Stimulated activated CD4-positive, alpha-beta T cell treated with anti-CD3 and anti-CD28 coated beads, Interleukin-2, amount 100 ng/mL, for 48 hours (primary cell): ENCODE measurements at places on chromosomes 1 and 21.

DNA sequence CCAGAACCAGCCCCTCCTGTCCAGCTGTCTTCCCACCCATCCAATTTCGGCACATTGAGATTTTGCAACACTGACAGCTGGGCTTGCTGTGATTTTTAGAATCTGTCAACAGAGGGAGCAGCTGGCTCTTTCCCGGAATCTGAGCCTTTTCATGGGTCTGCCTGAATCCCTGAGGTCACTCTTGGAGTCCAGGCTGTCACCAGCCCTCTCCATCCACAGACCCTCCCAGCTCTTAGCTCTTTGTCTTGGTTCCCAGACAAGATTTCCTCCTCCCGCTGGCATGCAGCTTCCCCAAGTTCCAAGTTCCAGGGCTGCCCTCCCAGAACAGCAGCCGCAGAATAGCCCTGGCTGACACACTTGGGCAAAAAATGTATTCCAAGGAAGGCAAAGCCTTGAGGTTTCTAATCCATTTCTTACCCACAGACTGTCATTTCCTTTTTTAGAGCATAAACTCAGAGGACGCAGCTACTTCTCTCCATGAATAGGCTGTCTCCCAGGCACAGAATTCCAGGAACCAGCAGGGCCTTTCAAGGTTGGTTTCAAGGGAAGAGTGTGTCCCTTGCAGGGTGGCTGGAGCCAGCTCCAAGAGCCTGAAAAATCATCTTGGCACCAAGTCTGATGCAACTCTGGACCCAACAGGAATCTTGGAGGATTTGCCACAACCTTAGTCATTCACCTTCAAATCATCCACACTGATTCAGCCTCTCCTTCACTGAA is 7.1 kb upstream of the TMEM61 start:
- no peak for DNase-seq

DNA sequence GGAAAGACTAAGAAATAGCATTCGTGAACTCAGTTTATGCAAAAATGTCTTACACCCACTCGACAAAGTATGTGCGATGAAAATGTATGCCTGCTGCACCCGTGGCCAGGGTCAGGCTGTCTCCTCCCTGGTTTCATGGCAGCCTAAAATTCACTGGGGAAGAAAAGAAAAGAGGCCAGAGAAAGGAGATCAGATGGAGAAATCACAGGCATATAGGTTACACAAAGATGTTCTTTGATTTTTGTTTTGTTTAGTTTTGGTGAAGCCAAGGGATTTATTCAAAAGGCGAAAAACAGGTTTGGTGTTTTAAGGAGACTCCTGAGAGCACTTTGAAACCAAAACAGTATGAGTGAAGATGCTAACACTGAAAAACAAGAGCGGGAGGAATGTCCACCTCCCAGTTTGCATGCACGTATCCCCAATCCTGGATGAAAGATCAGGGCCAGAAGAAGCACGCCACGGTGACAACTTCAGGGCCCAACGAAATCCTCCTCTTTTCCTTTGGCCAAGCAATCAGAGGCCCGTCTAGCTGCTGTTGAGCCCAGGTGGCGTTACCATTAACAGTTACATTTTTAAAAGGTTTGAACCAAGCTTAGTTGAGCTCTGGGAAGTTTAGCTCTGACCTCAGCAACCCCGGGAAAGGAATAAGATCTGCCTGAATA is 992 bp upstream of the SSX2IP start:
- DNase-seq, result no peak

DNA sequence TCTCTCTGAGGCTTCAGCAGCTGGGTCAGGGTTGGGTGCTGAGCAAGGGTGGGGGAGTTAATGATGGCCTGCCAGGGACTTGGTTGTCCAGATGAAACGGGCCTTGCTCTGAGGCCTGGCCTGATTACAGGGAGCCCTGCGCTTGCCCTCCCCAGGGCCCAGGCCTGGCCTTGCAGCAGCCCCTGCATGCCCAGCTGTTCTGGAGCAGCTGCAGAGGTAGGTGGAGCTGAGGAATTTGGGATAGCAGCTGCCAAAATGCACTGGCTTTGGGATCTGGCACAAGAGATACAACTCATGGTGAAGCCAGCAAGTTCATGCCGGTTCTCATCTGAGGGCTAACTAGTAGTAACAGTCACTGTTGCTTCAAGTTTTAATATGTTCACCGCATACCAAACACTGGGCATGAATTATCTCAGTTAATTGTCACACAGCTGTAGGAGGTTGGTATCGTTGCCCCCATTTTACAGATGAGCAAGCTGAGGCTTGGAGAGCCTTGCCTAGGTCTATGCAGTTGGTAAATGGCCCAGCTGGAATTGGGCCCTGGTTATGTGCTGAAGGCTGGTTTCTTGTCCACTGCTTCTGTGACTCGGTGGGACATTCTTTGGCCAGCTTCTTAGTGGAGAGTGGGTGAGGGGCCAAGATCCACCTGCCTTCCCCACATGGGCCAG is 7.3 kb upstream of the SERINC2 start:
- no peak for DNase-seq

GRCh38 chr1:162193221-162193620 is 123.7 kb downstream of the NOS1AP start:
- DNase-seq, result no peak

GRCh38 chr1:18350747-18351146 is 130.0 kb upstream of the KLHDC7A start:
- DNase-seq, result no peak

GRCh38 chr1:101276818-101277217 is 40.0 kb downstream of the S1PR1 start:
- no peak for DNase-seq

- DNase-seq, result no peak
Observed at GRCh38 chr1:1351511-1352427, 2.6 kb upstream of the DVL1 start.

- DNase-seq, result no peak
Observed at GRCh38 chr1:42779725-42780124, 5.1 kb upstream of the TMEM269 start.

DNA sequence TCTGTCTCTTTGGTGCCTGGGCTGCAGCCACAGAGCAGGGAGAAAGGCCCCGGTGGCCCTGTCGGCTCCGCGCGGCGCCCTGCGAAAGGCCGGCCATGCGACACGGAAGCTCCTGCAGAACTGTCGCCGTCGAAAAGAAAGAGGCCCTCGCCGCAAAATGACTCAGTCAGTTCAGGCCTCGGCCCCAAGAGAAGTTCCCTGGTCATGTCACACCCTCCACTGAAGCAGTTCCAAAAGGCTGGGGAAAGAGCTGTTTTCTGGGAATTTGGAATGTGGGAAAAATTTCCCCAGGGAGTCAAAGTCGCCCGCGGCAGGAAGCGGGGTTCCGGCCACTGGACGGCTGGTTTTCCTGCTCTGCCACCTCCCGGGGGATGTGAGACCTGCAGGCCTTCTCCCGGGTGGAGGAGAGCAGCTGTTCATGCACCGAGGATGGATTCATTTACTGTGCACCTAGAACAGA is 115.8 kb upstream of the ZNF678 start:
- no peak for DNase-seq

GRCh38 chr21:41090981-41091380 is 77.0 kb upstream of the BACE2 start:
- no peak for DNase-seq

GRCh38 chr1:218347336-218347722 is 2.2 kb downstream of the TGFB2 start:
- DNase-seq, result no peak

- no peak for DNase-seq
Observed at GRCh38 chr1:30670240-30671060, 52.9 kb downstream of the MATN1 start.

- no peak for DNase-seq
Observed at GRCh38 chr1:10906866-10907519, 105.5 kb upstream of the TARDBP start.

- DNase-seq, result no peak
Observed at GRCh38 chr21:42964546-42965210, 9.7 kb upstream of the PKNOX1 start.

GRCh38 chr21:41349619-41350390 is 12.0 kb upstream of the MX2 start:
- no peak for DNase-seq

DNA sequence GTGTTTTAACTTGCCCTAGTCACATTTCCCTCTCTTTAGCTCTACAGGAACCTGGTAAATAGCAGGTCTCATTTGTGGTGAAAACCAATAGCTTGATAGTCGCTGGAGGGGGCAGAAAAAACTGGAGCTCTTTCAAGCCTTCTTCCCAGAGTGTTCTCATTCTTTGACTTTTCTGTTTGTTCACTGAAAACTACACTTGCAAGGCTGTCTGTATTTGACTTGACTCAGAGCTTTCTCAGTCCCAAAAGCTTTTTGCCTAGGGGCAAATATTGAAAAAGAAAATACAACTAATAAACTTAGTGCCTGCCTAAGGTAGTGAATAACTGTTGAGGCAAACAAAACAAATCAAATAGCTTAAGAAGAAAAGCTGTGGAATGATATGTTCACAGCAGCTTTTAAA is 217.1 kb upstream of the CHRM3 start:
- no peak for DNase-seq

DNA sequence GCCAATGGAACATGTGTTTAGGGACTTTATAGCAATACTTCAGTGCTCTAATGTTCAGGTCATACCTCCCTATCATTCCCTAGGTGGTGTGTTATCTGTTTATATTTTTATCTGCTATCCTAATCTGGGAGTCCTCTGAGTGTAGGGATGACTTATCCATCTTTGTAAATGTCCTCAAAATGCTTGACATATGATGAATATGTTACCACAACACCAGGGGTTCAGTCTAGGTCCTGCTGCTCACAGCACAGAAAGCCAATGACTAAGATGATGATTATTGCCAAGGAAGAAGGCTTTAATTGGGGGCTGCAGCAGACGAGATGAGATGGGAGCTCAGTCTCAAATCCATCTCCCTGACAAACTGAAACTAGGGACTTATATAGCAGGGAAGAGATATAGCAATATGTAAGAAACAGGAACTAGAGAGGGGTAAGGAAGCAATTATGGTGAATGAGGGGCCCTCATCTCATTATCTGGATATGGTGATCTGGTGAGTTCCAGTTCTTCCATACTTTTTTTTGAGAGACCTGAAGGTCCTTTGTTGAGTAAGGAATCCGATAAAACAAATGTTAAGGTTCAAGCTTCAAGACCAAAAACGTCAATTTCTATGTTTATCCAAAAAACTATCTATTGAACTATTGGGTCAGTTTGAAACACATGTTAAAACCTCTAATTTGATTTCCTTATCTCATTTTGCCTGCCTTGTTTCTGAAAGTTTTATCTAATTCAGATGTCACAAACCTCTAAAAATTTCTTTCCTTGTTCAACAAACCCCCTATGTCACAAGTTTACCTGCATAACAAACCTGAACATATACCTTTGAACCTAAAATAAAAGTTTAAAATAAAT is 256.7 kb upstream of the CACYBP start:
- DNase-seq, result no peak

- DNase-seq, result no peak
Observed at GRCh38 chr1:93694819-93695218, 13.2 kb upstream of the BCAR3 start.

DNA sequence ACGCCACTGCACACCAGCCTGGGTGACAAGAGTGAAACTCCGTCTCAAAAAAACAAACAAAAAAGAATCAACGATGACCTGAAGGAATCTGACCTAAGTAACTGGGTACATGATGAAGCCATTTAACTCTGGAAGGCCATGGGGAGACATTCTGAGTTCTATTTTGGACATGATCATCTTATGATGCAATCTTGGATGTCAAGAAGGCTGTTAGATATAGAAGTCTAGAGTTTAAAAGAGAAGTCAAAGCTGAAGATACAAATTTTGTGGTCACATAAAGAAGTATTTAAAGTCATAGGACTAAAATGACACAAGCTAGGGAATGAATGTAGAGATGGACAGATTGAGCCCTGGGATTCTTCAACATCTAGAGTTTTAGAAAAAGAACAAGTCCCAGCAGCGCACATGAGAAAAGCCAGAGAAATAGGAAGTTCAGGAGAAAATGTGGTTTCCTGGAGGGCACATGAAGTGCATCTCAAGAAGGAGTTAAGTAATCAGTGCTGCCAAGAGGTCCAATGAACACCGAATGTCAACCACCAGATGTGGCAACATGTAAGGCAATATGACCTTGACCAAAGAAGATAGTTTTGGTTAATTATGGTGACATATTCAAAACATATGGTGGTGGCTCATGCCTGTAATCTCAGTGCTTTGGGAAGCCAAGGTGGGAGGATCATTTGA is 26.8 kb downstream of the ELK4 start:
- no peak for DNase-seq

GRCh38 chr1:173415490-173415889 is 61.6 kb upstream of the PRDX6 start:
- no peak for DNase-seq

DNA sequence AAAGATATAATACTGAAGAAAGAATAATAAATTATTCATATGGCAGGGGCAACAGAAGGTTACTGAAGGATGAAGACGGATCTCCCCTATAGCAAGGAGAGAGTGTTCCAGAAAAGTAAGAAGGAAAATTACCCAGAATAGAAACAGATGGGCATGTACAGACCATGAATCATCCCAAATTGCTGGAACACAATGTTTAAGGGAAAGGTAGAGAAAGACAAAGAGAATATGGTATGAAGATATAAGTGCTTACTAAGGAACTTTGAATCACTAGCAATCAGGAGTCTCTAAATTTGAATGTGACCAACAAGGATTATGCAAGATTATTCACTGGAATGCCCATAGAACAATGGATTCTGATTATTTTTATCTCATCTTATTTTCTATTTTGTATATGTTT is 375.4 kb downstream of the COL11A1 start:
- DNase-seq, result no peak

DNA sequence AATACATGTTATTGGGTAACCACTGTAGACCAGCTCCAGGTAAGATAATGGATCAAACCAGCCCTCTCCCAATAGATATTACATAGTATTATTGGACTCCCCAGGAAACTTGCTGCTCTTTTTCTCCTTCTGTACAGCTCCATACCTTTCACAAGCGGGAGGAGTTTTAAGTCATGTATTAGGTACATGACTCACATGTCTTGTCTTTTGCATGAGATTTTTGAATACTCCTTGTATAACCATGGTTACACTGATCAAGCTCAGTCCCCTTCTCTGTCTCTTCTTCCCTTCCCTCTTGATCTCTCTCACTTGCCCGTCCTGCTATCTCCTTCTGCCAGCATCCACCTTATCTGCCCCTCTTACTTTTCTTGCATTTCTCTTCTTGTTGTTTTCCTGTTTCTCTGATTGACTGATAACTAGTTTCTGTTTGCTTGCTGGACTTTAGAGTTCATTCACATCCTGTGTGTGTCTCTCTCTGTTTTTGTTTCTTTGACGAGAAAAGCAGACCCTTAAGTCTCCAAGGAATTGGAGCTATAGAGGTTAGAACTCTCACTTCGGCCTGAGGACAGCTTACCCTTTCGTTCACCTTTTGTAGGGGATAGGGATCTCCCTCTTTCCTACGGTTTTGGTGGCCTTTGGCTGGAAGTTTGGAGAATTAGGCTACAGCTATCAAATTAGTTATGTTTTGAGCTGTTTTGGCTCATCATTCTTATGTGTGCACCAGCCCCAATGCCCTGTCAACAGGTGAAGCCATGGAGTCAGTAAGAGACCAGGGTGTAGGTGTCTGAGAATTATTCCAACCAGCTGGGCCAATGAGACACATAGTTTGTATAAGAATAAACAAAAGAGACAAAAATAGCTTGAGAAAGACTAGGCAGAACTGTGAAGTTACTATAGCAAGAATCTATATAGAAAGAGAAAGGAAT is 49.0 kb upstream of the ASB17 start:
- DNase-seq, result no peak
